ENCODE measurements at places on chromosomes 12 and 14. TPM values are rescaled to one million over a fixed set of nuclear protein-coding genes. Genes with fewer than 3 reads are reported as not detected.

Gene DHRS2
- 0.69 TPM for total RNA-seq

Gene FAM186B
- 0.57 TPM for total RNA-seq

Gene TSPAN11
- total RNA-seq = 0.27 TPM

- no peak overlapping the region for H3K4me3 ChIP-seq
- H3K27ac ChIP-seq = no peak overlapping the region
Measured at GRCh38 chr12:84862186-84862585, 50.4 kb downstream of the SLC6A15 start.

DNA sequence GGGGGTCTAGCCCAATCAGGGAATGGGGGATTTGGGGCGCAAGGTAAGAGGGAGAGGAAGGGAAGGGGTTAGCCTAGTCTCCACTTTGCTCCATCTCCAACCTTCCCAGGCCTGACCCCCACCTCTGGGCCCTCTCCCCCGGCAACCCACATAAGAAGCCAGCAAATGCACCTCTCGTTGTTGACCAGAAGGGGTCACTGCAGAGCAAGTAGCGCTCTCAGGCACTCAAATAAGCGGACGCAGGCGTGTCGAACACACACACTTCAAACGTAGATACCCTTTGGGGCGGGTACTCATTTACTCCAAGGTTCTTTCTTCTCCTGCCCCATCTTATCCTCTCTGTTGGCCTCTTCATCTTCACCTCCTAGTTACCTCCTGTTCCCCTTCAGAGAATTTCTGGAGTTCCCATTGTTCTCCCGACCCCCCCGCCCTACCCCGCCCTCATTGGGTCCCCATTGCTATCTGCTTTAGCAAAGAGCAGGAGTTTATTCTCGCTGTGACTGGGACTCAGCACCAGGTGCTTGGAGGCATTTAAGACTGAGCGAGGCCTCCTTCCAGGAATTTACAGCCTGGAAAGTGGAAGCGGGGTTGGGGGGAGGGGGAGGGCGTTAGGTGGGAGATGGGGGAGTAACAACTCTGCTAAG, 1.5 kb upstream of the SRRM4 start:
- H3K36me3 ChIP-seq = no peaks in the 10 kb centered on the region
- H3K4me3 ChIP-seq = peak overlapping the region; percentile 82
- peaks cover 62% of the 10 kb centered on the region for H3K27me3 ChIP-seq
- peak; percentile 95 for DNase-seq
- H3K4me1 ChIP-seq = no peaks in the 10 kb centered on the region

DNA sequence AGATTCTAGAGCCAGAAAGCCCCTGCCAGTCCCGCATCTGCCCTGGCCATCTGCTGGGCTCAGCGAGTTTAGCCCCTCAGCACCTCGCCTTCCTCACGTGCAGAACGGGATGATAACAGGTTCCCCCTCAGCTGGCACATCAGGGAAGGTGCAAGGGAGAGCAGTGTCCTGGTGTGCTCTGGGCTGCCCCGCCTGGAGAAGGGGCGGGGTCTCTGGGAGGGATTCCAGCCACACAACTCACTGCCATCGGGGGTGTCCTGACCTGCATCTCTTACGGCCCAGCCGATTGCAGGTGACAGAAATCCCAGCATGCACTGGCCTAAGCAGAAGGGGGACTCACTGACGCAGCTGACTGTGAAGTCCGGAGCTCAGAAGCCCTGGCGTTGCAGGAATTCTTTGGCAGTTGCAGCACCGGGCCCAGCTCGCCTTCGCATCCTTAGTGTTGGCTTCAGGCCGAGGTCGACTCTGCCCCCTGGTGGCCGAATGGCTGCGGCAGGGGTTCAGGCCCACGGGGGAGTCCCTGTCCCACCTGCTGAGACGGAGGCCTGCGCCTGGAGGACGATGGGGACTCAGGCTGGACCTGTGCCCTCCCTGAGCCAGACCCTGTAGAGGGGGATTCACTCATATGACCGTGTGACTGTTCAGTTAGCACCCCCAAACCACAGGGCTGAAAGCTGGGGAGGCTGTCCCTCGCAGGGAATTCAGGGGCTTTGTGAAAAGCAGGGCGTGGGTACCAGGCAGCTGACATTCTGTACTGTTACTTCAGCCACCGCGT, 178.6 kb downstream of the ADGRD1 start:
- H3K27ac ChIP-seq = no peak overlapping the region
- peak; percentile 99 for DNase-seq
- H3K27me3 ChIP-seq = no peaks in the 10 kb centered on the region
- no peak overlapping the region for H3K4me3 ChIP-seq
- no peaks in the 10 kb centered on the region for H3K36me3 ChIP-seq
- no peaks in the 10 kb centered on the region for H3K4me1 ChIP-seq

GRCh38 chr12:66189486-66189843, 451 bp downstream of the IRAK3 start:
- H3K36me3 ChIP-seq = no peaks in the 10 kb centered on the region
- no peaks in the 10 kb centered on the region for H3K4me1 ChIP-seq
- H3K27me3 ChIP-seq = peaks cover 53% of the 10 kb centered on the region
- no peak overlapping the region for H3K4me3 ChIP-seq
- H3K27ac ChIP-seq = no peak overlapping the region

- no peaks in the 10 kb centered on the region for H3K36me3 ChIP-seq
- DNase-seq = no peak
- H3K27me3 ChIP-seq = no peaks in the 10 kb centered on the region
- no peaks in the 10 kb centered on the region for H3K4me1 ChIP-seq
- no peak overlapping the region for H3K27ac ChIP-seq
Measured at GRCh38 chr14:27098451-27098850, 500.6 kb upstream of the NOVA1 start.

All from endodermal cell (in vitro differentiated cells).